Activated gamma-delta T cell treated with Interleukin-2 at 50 U/mL for 16 hours (primary cell): ENCODE measurements at places on chromosomes 3 and 15.

GRCh38 chr3:124923833-124924232, 10.7 kb downstream of the MUC13 start:
- DNase-seq = no peak

- DNase-seq = no peak
Measured at GRCh38 chr3:149726716-149727407, 25.4 kb downstream of the COMMD2 start.

- DNase-seq = no peak
Measured at GRCh38 chr3:191100516-191100915, 98.5 kb upstream of the OSTN start.

DNA sequence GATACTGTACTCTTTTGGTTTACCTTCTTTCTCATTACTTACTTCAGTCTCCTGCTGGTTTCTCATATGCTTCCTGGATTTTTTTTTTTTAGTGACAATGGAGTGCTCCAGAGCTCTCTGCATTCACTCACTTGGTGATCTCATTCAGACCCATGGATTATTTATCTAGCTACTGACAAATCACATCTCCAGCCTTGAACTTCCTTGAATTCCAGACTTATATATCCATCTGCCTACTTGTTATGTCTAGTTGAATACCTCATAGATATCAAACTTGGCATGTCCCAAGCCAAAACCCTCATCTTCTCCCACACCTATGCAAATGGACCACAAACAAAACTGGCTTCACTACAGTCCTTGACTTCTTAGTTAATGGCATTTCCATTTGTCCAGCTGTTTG, 234.7 kb upstream of the ZPLD1 start:
- DNase-seq = no peak

DNA sequence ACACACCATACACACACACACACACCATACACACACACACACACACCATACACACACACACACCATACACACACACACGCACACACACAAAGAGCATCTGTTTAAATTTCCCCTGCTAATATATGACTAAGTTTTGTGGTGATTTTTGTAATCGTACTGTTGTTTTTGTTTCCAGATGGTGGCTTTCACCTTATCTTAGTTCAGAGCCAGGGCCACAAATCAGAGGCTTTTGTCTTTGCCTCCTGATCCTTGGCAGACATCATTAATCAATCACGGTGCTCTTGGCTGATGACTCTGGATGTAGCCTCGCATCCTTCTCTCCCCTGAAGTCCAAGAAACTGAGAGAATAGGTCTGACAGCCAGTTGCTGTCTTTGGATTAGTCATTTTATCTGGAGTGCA, 52.1 kb downstream of the EDEM1 start:
- DNase-seq = no peak

- DNase-seq = no peak
Measured at GRCh38 chr3:131077904-131078303, 51.2 kb downstream of the NEK11 start.

GRCh38 chr3:182671541-182671940, 121.8 kb upstream of the ATP11B start:
- no peak for DNase-seq

DNA sequence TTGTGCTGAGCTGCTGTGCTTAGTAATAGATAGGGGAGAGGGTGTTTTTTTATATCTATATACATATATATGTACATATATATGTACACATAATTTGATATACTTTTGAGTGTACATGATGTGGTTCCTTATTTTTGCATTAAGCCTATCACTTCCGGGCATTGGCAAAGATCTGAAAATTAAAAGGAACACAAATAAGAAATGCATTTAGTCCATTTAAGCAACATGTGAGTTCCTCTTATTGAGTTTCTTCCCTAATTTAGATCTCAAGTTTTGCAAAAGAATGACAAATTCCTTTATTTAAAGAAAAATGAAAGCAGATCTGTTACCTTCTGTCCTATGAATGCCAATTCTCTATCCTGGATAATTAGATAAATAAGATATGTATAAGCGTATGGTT, 435.1 kb downstream of the LPP start:
- no peak for DNase-seq

DNA sequence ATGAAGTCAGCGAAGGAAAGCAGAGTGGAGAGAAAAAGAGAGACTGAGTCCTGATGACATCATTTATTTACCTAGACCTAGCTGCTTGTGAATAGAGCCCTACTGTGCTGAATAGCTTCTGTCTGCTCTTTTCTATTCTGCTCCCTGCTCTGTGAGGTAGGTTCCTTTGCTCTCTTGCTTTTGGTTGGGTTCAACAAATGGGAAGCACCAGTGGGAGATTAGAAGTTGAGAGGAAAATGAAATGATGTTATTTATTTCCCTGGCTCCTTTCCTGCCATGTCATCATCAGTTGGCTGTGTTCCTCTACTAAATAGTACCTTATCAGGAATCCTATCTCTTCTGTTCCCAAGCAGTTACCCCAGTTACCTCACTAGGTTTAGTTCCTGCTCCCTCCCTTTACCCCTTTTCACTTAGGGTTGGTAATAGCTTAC, 23.5 kb downstream of the DTWD1 start:
- DNase-seq = no peak

GRCh38 chr3:171175741-171176234, 149.3 kb upstream of the SLC2A2 start:
- DNase-seq = no peak

- DNase-seq = no peak
Measured at GRCh38 chr3:143078883-143079282, 40.7 kb upstream of the CHST2 start.

DNA sequence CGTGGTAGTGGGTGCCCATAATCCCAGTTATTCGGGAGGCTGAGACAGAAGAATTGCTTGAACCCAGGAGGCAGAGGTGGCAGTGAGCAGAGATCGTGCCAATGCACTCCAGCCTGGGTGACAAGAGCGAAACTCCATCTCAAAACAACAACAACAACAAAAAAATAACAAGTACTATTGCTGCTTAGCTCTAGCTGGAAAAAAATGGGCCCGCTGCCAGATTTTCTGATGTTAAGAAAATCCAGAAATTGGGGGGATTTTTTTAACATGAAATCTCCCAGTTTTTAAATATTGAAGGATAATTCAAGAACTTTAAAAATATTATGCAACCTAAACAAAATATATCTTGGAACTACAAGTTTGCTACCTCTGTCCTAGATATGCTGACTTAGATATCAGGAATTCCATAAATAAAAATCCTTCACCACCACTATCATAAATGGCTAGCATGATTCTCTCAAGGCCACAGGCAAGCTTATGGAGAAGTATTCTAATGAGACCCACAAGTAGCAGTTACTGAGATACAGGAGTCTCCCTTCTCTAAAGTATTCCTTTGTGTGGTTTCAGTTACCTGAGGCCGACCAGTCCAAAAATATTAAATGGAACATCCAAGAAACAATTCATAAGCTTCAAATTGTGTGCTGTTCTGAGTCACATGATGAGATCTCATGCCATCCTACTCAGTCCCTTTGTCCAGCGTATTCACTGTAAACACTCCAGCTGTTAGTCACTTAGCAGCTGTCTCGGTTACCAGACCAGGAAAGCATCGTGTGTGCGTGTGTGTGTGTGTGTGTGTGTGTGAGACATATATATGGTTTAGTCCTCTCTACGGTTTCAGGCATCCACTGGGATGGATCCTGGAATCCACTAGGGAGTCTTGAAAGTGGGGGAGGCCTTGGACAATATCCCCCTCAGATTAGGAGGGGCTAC, 277.2 kb downstream of the TBL1XR1 start:
- no peak for DNase-seq

GRCh38 chr3:116058844-116059243, 386.4 kb downstream of the LSAMP start:
- DNase-seq = no peak

DNA sequence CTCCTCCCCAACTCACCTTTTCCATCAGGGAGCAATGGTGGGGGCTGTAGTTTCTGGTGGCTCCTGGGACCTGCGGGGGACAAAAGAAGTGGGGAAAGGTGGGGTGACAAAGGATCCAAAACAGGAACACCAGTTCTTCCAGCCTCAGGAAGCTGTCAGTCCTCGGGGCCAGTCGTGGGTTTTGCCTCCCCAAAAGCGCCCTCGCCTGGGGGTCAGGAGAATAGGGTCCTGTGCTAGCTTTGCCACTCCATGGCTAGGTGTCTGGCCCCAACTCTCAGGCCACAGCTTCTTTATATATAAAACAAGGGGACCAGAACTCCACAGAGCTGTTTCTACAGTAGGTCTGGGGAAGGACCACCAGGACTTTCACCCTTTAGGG, 4.0 kb downstream of the CCDC9B start:
- DNase-seq = no peak

DNA sequence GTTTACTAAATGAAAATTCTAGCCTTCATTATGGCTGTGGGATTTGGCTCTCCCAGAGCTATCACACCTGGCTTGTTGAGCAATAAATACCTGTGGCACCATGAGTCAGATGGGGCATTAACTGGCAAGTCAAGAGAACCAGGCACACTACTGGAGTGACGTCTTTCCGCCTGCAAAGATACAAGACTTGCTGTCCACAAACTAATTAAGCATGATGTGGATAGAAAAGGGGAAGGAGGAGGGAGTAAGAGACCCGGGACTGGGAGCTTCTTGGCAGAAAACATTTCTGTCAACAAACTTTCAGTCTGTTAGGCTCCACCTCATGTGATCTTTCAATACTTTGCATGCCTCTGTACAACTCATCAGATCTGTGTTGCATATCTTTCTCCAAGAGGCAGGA, 56.5 kb downstream of the CLDN1 start:
- no peak for DNase-seq

DNA sequence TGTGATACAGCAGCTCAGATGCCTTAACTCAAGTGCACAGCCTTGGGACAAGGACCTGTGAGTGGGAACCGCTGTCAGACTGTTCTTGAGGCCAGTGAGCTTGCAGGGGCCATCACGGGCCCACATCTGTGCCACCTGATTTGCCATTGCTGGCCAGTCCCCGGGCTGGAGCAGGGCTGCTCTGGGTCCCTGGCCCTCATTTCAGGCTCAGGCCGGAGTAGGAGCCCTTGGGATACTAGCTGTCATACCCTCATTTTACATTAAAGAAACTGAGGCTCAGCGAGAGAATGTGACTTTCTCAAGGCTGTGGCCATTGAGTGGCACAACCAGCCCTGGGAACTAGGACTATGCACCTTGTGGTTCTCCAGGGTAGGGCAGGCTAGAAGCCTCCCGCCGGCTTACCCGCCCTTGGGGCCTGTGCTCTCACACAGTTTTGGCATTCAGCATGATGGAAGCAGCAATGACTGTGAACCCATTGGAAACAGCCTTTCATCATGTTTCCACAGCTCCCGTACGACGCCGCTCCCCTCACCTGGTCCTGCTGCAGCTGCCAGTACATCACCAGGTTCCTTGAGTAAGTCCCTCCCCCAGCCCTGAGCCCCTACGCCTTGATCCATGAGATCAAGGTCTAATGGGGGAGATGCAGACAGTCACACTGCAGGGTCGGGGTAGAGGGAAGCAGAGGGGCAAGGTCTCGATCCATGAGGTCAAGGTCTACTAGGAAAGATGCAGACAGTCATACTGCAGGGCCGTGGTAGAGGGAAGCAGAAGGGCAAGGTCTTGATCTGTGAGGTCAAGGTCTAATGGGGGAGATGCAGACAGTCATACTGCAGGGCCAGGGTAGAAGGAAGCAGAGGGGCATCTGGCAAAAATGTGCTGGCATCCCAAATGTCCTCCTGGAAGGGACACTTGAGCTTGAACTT, 42.2 kb downstream of the GOLGA6L10 start:
- no peak for DNase-seq

DNA sequence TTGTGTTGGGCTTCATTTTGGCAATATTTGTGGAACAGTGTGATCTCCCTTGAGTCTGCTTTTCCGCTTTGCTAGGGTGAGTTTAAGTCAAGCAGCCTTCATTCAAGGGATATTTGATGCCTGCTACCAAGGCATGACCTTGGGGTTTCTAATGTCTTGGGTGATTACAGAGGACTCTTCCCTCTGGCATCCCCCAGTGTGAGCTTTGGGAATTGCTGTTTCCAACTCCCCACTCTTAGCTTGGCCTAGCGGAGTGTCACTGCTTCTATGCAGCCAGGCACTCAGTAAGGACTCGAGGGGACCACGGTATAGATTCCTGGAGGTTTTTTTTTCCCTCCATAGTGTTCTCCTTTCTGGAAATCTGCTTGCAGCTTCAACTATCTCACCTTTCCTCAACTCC, 21.1 kb downstream of the GCNT3 start:
- no peak for DNase-seq

DNA sequence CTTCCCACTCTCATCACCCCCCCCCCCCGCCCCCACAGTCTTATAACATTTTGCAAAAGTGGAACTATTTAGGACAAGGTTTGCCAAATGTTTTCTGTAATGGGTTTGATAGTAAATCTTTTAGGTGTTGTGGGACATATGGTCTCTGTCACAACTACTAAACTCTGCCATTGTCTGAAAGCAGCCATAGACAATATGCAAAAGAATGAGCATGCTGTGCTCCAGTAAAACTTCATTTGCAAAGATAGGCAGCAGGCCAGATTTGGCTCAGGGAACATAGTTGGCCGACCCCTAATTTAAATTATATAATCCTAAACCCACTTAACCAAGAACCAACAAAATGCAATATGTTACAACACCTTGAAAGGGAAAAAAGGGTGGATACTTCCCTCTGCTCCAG, 46.4 kb downstream of the TIPARP start:
- no peak for DNase-seq

- no peak for DNase-seq
Measured at GRCh38 chr15:77402740-77403379, 17.0 kb downstream of the PEAK1 start.

DNA sequence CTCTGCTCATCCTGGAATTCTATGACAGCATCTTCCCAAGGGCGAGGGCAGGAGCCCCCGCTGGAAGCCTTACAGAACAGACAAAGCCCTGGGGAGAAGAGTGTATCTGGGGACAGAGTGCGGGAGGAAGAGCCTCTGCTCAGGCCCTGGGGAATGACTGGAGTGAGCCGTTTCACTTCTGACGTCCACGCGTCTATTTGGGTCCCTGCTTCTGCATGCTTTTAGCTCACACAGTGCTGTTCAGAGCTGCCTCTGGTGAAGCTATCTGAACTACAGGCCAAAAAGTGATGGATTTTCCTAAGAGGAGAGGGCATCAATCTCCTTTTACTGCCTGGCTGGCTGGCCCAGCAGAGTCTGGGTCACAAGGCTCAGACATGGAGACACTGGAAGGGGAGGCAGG, 311.8 kb downstream of the NTRK3 start:
- no peak for DNase-seq

DNA sequence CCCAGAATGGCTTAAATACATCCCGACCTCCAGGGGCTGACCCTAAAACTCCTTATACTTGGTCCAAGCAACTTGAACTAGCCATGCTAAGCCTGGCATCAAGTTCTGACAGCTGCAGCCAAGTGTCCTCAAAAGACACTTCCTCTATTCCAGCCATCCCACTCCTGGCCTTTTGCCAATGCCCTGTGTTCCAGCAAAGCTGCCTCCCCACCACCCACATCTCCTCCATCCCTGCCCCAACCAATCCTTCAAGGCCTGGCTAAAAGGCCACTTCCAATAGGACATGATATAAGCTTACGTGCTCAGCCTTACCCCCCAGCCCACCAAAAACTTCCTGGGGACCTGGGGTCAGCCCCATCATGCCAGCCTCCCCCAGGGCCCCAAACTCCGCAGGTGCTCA, 40.9 kb downstream of the SEMA3G start:
- DNase-seq = no peak

GRCh38 chr3:194688200-194688740, 2.6 kb downstream of the FAM43A start:
- peak; percentile 36 for DNase-seq
